ENCODE measurements at places on chromosomes 3 and 15.

- no peak for DNase-seq
Observed at GRCh38 chr15:40388941-40389823, 6.7 kb downstream of the KNSTRN start.

DNA sequence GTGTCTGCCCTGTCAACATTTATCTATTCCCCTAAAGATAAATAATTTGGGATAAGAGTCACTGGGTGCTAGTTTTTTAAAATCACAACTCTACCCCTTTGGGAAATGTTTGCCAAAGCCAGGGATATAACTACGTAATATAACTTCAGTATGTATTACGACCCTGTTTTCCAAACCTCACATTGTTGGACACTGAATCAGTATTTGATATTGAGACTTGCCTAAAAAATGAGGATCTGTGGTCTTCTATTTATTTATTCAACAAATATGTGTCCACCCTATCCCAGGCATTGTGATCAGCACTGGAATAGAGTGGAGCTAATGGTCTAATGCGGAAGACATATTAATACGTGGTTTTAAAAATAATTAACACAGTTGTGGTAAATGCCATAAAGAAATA lies 4.5 kb upstream of the MGA start:
- DNase-seq: no peak

DNA sequence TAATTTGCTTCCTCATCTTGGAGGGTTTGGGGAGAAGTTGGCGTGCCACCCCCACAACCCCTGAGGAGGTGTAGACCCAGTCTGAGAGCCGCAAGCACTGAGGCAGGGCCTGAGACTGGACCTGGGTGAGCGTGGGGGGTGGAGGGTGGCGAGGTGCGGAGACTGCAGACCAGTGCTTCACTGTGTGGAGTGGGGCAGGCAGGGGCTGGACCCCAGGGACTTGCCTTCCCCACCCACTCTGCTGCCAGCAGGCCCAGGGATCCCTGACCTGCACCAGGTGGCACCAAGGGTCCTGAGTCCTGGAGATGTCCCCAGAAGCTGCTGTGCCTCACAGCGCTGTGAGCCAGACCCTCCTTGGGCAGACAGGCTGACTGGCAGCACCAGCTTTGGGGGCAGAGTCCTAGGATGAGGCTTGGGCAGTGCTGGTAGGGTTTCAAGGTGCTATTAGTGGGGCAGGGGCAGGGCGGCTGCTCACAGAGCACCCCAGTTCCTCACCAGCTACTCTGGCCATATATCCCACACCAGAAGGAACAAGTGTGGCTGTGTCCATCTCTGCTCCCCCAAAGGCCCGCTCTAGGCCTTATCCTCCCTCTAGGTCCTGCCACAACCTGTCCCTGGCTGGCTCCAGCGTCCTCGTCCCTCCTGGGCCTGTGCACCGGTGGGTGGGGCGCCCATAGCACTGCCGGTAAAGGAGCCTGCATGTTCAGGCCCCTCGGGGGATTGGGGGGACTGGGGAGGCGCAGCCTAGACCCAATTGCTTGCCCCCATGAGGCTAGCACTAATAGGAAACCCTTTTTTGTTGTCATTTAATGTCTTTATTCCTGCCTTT lies 11.8 kb downstream of the ZBTB47 start:
- no peak for DNase-seq

DNA sequence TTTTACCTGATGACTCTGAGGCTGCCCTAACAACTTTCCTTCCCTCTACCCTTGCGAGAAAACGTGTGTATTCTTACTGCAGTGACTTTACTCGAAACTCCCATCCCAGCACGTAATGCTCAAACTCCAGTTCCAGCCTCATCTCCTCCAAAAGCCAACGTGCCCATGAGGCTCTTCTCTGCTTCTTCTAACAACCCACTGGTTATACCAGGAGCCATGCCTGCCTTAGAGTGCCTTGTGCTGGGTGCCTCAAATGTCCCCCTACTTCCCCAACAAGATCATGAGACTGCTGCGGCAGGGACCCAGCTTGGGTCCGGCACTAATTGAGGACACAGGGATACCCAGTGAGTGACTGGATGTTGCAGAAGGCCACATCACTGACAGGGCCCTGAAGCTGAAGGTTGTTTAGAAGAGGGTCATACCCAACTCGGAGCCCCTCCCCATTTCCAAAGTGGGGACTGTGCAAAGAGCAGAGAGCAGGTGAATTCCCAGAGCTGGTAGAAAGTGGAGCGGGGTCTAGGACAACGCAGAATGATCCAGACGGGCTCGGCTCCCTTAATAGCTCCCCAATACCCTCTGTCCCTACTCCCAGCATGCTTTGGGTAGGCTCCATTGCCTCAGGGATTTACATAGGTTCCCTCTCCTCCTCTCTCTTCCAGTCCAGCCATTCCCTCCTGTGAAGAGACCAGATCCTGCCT lies 71.4 kb downstream of the BDH1 start:
- no peak for DNase-seq

- peak; percentile 44 for DNase-seq
Observed at GRCh38 chr3:17412950-17413530, 329.4 kb downstream of the TBC1D5 start.

GRCh38 chr3:160473978-160474377 lies 24.4 kb upstream of the TRIM59 start:
- DNase-seq: no peak

DNA sequence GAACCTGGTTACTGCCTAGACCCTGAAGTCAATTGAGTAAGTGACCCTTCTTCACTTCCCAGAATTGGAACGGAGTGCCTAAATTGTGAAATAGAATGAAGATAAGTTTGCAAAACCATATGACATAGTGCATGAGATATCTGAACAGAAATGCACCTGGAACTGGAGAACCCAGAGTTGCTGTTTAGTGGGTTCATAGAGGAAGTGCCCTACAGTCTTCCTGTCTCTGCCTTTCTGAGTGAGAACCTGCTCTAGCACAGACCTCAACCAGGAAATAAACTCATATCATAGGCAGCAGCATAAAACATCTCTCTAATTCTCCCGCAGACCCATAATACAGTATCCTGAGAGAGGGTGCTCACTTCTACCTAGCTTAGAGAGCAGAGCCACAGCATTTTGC lies 82.9 kb downstream of the EOMES start:
- no peak for DNase-seq

DNA sequence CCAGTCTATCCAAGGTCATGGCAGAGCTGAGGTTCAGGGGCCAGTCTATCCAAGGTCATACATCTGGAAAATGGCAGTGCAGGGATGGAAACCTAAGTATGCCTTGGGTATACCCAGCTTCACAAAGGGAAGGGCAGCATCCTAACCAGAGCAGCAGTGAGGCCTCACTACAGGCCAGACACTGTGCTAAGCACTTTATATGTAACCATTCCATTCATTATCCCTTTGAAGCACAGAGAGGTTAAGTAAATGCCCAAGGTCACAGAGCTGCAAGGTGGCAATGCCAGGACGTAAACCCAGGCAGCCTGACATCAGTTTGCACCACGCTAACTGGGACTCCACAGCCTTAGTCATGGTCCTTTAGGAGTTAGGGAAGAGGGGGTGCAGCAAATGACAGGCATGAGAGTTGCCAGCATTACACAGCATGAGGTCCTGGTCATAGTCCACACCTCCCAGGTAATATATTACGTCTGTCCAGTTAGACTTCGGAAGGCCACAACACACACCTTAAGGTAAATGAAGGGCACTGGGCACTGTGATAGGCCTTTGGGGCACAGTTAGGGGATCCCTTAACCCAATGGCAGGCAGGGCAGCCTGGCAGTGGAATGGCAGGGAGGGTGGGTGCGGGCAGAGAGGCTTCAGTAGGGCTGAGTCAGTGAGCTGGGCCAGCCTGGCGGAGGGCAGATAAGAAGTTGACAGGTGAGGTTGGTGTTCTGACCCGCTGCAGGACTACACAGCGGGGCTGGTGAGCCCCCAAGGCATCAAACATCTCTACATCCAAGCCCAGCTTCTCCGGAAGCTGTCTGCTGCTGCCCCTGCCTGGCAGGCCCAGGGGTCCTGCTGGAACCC lies 21.1 kb upstream of the CORO2B start:
- no peak for DNase-seq

DNA sequence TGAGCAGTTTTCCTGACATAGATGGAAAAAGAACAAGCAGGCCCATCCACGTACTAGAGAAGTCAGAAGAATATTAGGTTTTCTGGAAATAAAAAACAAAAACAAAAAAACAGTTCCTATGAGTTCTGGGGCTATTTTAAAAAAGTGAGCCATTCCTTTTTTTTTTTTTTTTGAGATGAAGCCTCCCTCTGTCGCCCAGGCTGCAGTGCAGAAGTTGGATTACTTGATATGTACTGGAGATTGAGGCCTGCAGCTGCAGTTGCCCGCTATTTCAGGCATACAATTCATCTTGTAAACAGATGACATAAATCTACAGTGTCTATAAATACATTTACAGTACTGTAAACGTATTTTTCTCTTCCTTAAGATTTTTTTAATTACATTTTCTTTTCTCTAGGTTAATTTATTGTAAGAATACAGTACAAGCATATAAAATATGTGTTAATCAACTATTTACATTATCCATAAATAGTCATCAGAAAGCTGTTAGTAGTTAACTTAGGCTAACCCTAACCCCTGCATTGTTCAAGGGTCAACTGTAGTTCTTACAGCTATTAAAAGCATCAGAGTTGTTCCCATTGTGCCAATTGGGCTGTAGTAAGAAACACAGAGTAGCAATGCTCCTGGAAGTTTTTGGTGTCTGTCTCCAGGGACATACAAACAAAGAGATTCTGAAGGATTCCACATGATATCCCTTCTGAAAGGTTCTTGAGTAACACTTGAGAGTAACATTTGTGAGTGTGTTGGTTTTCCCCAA lies 11.2 kb upstream of the ACTL6A start:
- no peak for DNase-seq

- DNase-seq: no peak
Observed at GRCh38 chr15:99969261-99969920, 236.2 kb upstream of the LYSMD4 start.

- no peak for DNase-seq
Observed at GRCh38 chr3:172974969-172975368, 166.1 kb downstream of the SPATA16 start.

- DNase-seq: no peak
Observed at GRCh38 chr3:179072100-179072438, 460 bp upstream of the ZMAT3 start.

DNA sequence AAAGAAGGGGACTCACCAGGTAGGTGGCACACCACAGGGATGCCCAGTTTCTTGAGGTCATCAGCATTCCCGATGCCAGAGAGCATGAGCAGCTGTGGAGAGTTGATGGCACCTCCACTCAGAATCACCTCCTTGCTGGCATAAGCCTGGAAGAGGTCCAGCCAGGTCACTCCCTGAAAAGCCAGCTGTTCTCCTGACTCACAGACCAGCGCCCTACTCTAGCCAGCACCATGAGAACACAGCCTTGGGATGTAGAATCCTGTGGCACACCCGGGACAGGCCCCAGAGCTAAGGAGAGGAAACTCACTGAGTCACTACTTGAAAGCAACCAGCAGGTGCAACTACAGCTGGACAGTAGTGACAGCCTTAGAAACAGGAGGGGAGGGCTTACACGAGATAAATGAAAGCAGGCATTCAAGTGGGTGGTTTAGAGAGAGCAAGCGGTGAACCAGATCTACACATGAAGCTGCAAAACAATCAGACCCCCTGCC lies 24.5 kb downstream of the CHDH start:
- no peak for DNase-seq

GRCh38 chr3:195551381-195551978 lies 8.4 kb upstream of the PPP1R2 start:
- no peak for DNase-seq

GRCh38 chr15:92231461-92231860 lies 162.2 kb upstream of the ST8SIA2 start:
- no peak for DNase-seq

GRCh38 chr3:146739203-146739671 lies 134.1 kb upstream of the PLSCR5 start:
- no peak for DNase-seq

DNA sequence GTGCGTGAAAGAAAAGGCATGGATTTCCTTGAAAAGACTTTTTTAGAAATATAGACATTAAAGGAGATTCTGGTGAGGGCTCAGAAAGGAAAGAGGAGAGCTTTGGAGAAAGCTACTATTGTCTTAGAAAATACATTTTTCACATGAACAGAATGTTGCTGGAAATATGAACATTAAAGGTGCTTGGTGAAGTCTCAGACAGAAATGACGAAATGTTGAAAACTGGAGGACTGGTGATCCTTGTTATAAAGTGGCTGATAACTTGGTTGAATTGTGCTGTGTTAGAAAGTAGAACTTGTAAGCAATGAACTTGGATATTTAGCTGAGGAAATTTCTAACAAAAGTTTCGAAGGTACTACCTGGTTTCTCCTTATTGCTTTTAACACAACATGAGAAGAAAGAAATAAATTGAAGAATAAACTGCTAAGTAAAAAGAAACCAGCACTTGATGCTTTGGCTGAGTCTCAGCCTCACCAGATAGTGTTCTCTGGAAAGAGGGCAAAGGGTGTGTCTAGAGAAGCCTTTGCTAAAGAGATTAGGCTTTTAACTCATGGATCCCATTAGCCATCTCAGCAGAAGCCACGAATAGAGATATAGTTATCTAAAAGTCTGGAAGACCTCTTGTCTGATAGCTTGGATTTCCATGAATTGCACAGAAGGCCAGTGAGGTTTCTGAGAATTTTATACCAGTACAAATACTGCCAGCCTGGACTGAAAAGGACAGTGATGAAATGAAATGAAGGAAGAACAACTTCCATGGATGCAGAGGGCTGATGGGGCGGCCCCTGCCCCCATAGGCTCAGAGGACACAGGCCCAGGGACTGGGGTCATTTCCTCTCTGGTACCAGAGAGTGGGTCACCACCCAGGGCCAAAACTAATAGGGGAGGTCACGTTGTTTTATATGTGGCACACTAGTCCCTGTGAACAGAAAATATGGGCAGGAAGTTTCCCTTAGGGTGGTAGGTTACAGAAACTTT lies 91.5 kb downstream of the RPL22L1 start:
- DNase-seq: no peak

- DNase-seq: no peak
Observed at GRCh38 chr3:193983846-193984818, 151.8 kb upstream of the HES1 start.

GRCh38 chr15:68354923-68355322 lies 77.0 kb downstream of the ITGA11 start:
- DNase-seq: no peak

GRCh38 chr3:191476066-191476772 lies 15.3 kb downstream of the PYDC2 start:
- DNase-seq: no peak
